Progenitor cell of endocrine pancreas (in vitro differentiated cells): ENCODE measurements at places on chromosomes 3 and 15. TPM values are rescaled to one million over a fixed set of nuclear protein-coding genes. Genes with fewer than 3 reads are reported as not detected.

GRCh38 chr3:39432342-39432741, 25.8 kb downstream of the RPSA start:
- no peak overlapping the region for H3K27ac ChIP-seq
- H3K4me1 ChIP-seq, result no peaks in the 10 kb centered on the region
- H3K4me3 ChIP-seq, result no peak overlapping the region
- H3K36me3 ChIP-seq, result no peaks in the 10 kb centered on the region

DNA sequence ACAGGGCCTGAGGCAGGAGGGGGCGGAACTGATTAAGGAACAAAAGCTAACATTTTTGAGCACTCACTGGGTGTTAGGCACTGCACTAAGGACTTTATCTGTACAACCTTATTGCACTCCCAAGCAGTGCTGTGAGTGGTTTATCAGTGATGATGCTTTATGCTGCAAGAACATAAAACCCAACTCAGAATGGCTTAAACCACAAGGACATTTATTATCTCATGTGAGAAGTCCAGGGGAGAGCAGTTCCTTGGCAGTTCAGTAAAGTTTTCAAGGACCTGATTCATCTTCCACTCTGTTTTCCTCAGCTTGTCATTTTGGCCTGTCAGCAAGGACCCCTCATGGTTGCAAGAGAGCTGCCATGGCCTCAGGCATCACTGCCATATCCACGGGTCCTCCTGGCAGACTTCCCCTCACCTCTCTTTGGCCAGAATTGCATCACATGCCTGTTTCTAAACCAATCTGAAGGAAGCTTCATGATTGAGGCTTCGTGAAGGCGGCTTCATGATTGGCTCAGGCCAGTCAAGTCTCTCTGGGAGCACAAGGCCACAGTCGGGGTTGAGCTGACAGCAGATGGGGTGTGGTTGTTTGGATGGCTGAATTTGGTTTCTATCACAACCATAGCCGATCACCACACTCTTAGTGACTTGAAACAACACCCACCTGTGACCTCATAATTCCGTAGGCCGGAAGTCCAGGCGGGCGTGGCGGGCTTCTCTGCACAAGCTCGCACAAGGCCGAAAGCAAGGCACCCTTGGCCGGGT, 15.8 kb downstream of the EFCC1 start:
- H3K36me3 ChIP-seq, result no peaks in the 10 kb centered on the region
- H3K27me3 ChIP-seq, result peaks cover 9% of the 10 kb centered on the region
- no peak for DNase-seq
- H3K27ac ChIP-seq, result no peak overlapping the region
- no peak overlapping the region for H3K4me3 ChIP-seq
- peaks cover 1% of the 10 kb centered on the region for H3K4me1 ChIP-seq

- H3K36me3 ChIP-seq, result no peaks in the 10 kb centered on the region
- H3K4me1 ChIP-seq, result peaks cover 13% of the 10 kb centered on the region
- no peaks in the 10 kb centered on the region for H3K27me3 ChIP-seq
- no peak overlapping the region for H3K4me3 ChIP-seq
- DNase-seq, result no peak
These were observed 71.4 kb upstream of the PLSCR4 start for GRCh38 chr3:146322216-146322817.

GRCh38 chr15:99209326-99209725, 40.1 kb downstream of the TTC23 start:
- no peak for DNase-seq
- H3K27me3 ChIP-seq, result no peaks in the 10 kb centered on the region
- H3K4me3 ChIP-seq, result no peak overlapping the region
- H3K36me3 ChIP-seq, result peaks cover 14% of the 10 kb centered on the region
- H3K4me1 ChIP-seq, result no peaks in the 10 kb centered on the region

Gene EXOSC7
- 50.7 and 51.2 TPM in 2 replicates for total RNA-seq

DNA sequence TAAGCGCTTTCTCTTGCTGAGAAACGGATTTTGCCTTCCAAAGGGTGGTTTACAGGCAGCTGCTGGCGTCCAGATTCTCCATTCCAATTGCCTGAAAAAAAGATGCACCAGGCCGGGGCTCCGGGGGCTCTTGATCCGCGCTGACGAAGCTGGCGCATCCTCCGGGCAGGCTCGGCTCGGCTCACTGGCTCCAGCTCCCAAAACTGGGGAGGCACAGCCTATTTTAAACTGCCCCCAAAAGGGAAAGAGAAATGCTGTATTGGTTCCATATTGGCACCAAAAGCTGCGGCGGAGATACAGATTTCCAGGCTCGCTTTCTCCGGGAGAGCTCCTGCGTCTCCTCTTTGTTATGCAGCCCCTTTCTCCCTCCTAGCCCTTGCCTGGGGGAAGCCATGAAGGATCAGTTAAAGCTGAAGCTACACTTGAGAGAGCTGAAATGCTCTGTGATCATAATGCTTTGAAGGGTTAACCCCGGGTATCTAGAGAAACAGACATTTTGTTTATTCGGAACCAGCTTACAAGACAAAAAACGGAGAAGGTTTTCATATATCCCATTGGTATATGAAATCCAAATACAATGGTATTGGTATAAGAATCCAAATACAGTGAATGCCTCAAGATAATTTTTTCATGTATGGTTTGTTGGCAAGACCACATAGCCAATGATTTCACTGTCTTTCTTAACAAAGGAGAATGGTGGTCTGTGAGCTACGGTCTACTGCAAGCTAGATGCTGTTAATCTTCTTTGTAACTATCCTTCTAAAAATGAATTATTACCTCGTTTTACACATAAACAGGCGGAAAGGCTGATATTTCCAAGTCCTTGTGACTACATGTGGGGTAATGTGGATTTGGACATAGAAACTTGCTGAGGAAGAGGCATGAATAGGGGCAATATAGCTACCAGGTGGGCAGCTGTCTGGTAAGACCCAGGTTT, 693 bp downstream of the CD200 start:
- DNase-seq, result peak; percentile 10
- peaks cover 36% of the 10 kb centered on the region for H3K4me1 ChIP-seq
- H3K27me3 ChIP-seq, result no peaks in the 10 kb centered on the region
- peak overlapping the region; percentile 84 for H3K4me3 ChIP-seq
- H3K27ac ChIP-seq, result peak overlapping the region; percentile 97

DNA sequence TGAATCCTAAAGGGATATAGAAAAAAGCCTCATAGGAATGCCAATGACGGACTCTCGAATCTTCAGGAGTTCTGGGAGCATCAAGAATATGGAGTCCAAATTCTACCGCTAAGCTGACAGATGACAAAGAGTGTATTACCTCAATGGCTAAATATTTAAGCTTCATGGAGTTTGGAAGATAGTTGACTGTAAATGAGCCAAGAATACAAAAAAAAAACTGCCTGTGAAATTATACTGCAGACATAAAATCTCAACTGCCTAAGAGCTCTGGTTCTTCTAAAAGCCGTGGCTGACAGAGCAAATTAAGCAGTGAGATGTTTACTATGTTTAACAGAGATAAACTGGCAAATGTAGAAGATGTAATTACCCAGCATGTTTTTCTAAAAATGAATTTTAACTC, 140.0 kb downstream of the GADL1 start:
- H3K4me3 ChIP-seq, result no peak overlapping the region
- DNase-seq, result no peak
- H3K36me3 ChIP-seq, result no peaks in the 10 kb centered on the region
- H3K4me1 ChIP-seq, result peaks cover 11% of the 10 kb centered on the region

DNA sequence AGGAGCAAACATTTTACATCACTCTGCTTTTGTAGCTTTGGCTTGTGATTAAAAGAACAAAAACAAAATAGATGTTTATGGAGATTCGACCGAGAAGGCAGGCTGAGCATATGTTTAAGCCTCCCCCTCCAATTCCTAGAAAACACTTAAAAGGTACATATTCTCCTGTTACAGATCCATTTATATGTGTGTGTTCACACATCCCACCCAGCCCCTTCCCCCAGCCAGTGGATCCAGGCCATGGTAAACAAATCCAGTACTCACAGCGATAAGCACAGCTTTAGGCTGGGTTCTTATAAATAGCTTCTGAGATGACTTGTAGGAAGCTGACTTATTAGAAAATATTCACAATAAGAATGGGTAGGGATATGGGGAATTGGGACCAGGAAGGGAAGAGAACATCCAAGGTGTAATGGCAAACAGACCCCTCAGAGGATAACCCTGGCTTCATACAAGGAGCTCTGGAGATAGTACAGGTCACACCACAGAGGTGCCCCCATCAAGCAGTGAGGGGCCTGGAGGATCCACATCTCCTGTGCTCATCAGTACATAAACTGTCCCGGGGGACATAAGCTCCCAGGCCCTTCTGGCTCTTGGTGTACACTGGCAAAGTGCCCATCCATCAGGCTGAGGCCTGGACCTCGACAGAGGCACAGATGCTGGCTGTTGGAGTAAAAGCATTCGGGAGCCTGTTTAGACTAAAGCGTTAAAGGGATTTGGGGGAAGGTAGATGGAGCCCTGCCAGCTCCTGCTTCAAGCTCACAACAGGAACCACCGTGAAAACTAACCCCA, 70.0 kb upstream of the UBE2E1 start:
- no peaks in the 10 kb centered on the region for H3K27me3 ChIP-seq
- DNase-seq, result no peak
- no peak overlapping the region for H3K4me3 ChIP-seq
- H3K36me3 ChIP-seq, result no peaks in the 10 kb centered on the region
- H3K4me1 ChIP-seq, result peaks cover 37% of the 10 kb centered on the region

DNA sequence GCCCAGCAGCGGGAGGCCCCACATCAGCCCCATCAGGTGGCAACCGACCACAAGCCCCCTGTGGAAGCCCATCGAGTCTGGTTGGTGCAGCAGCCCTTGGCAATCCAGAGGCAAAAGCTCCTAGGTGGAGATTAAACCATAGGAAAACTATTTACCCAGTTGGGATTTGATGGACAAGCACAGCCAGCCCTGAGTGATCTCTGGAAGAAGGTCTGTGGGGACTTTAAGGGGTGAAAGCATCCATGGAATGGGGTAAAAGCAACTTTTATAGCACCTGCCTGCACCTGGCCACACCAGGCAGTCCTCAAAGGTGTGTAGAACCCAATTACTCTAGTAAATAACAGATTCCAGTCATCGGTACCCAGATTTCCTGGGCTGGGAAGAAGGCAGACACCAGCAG, 206.3 kb downstream of the IGSF11 start:
- H3K4me3 ChIP-seq, result no peak overlapping the region
- DNase-seq, result no peak
- no peak overlapping the region for H3K27ac ChIP-seq

Gene CAMK1
- 16.9 and 17.1 TPM in 2 replicates for total RNA-seq

- peaks cover 13% of the 10 kb centered on the region for H3K36me3 ChIP-seq
- H3K27ac ChIP-seq, result no peak overlapping the region
- peaks cover 1% of the 10 kb centered on the region for H3K4me1 ChIP-seq
- no peak overlapping the region for H3K4me3 ChIP-seq
- no peak for DNase-seq
- no peaks in the 10 kb centered on the region for H3K27me3 ChIP-seq
These were observed 44.1 kb downstream of the TRANK1 start for GRCh38 chr3:36900474-36901443.

Gene GNAT1
- 0.12 and 0.91 TPM in 2 replicates for total RNA-seq

GRCh38 chr3:39220407-39221140, 28.2 kb upstream of the XIRP1 start:
- DNase-seq, result no peak
- H3K4me1 ChIP-seq, result no peaks in the 10 kb centered on the region
- H3K36me3 ChIP-seq, result no peaks in the 10 kb centered on the region
- H3K27me3 ChIP-seq, result peaks cover 5% of the 10 kb centered on the region
- H3K27ac ChIP-seq, result no peak overlapping the region

- H3K4me3 ChIP-seq, result no peak overlapping the region
- peak; percentile 1 for DNase-seq
- peaks cover 14% of the 10 kb centered on the region for H3K27me3 ChIP-seq
- no peaks in the 10 kb centered on the region for H3K4me1 ChIP-seq
These were observed 95.0 kb upstream of the ALDH1A3 start for GRCh38 chr15:100784493-100785180.

Gene GOLGA8R
- total RNA-seq, result 0.31 and 0.55 TPM in 2 replicates

Gene ZFAND6
- 73.1 and 74.4 TPM in 2 replicates for total RNA-seq

DNA sequence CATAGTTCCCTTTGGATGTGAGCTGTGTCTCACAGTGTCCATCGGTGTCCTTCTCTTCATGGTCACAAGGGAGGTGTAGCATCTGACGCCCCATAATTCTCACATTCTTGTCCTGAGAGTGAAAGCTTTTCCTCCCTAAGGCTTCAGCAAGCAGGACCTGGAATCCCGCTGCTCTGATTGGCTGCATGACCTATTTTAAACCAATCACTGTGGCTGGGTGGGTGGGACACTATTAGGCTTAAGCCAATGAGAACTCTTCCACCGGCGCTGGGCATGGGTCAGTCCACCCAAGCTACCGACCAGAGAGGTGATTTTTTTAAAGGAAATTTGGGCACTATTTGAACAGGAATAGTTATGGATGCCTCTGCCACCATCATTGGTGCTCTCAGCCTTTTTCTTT, 385.9 kb downstream of the MFSD1 start:
- H3K4me1 ChIP-seq, result no peaks in the 10 kb centered on the region
- H3K27me3 ChIP-seq, result no peaks in the 10 kb centered on the region
- no peak overlapping the region for H3K4me3 ChIP-seq
- DNase-seq, result no peak

- H3K27me3 ChIP-seq, result no peaks in the 10 kb centered on the region
- no peak overlapping the region for H3K4me3 ChIP-seq
- H3K27ac ChIP-seq, result peak overlapping the region; percentile 82
- peaks cover 25% of the 10 kb centered on the region for H3K36me3 ChIP-seq
- H3K4me1 ChIP-seq, result no peaks in the 10 kb centered on the region
These were observed 48.8 kb downstream of the UBP1 start for GRCh38 chr3:33391255-33391995.

Gene ECE2
- not detected in 2 replicates for total RNA-seq
